Activated CD8-positive, alpha-beta memory T cell treated with anti-CD3 and anti-CD28 coated beads, Interleukin-2, amount 50 U/mL, for 48 hours (primary cell): ENCODE measurements at places on chromosomes 3 and 15.

DNA sequence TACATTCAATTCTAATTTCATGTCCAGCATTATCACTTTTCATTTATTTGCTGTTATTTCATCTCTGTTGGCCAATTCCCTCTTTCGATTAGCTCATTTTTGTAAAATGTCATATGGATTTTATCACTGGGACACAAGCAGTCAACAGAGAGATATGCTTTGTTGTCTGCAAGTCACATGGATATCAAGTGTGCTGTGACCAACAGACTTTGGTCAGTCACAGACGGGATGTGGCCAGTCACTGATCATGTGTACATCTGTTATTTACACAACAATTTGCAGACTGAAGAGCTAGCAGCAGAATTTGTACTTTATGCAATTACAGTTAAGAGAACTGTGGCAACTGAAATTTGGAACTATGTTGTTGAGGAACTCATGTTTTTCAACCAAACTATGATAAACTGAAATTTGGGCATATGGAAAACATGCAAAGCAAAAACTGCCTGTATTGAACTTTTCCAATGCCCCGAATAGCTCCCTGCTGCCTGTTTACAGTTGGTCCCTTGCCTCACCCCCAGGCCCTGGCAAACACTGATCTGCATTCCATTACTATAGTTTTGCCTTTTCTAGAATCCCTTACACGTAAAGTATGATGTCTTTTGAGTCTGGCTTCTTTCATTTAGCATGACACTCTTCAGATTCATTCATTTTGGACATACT, 104.4 kb downstream of the RPL22L1 start:
- no peak for DNase-seq

- DNase-seq, result peak; percentile 80
Measured at GRCh38 chr15:90320062-90320884, 31.8 kb upstream of the ZNF774 start.

DNA sequence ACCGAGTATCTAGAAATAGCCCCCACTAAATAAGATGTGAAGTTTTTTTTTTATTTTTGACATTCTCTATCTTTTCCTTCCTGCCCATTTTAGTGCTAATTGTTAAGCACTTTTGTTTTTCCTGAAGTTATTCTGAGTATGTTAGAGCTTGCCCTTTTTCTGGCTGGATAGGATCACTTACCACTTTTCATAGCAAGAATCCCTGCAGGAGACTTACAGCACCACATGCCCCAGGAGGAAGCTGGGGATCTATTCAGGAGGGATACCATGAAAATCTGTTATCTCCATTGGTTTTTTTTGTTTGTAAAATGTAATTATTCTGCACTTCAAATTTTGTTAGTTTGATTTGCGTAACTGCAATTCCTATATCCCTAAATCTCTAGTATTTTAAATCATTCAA, 968.4 kb downstream of the ZPLD1 start:
- DNase-seq, result no peak

DNA sequence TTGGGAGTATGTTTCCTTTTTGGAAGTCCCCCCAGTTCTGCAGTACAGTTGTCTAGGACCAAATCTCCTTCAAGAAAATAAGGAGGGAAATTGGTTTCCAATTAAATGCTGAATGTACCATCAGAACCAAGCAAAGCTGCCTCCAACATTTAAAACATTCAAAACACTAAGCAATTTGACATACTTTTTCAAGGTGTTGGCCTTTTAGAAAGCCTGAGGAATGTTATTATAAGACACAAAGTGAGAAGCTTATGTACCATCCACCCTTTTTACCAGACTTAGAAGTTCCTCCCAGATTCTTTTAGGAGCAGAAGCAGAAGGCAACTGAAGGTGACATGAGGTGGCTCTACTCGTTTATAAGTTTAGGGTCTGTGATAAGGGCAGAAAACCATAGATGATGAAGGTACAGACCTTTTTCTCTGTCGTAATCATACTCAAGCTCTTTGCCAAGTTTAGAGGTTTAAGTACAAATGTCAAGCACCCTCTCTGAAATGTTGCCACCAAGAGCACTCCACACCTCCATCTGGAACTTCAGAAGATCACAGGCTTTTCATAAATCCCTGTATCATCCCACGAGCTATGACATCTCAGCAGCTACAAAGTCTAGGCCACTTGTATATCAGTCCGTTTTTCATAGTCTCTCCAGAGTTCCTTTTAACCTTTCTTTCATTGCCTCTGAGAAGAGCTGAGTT, 282.5 kb upstream of the THBS1 start:
- no peak for DNase-seq

DNA sequence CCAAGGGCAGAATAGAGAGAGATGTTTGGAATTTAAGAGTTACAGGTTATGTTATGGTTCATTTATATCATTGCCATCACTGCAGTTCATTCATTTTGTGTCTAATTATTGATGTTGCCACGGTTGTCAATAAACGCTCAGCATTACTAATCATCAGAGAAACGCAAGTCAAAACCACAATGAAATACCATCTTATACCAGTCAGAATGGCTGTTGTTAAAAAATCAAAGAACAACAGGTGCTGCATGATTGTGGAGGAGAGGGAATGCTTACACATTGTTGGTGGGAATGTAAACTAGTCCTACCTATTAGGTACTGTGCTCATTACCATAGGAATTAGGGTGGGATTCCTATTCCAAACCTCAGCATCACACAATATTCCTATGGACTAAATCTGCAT, 350.5 kb downstream of the TIGIT start:
- DNase-seq, result no peak

- no peak for DNase-seq
Measured at GRCh38 chr3:186515125-186515524, 29.1 kb downstream of the CRYGS start.

DNA sequence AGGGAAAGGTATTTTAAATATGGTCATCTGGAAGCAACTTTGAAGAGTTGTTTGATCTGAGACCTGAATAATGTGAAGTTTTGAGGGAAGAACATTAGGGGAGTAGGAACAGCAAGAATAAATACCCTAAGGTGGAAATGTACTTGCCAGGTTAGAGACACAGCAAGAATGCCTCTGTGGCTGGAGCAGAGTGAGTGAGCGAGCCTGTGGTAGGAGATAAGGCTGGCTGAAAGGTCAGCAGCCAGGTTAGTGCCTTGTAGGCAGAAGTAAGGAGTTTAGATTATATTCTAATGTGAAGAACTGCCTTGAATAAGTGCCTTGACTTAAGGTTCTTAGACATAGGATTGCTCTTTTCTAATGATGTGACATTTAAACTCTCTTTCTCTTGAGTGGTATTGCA, 18.3 kb downstream of the LRRC49 start:
- DNase-seq, result no peak

- DNase-seq, result no peak
Measured at GRCh38 chr15:75153087-75153486, 48.6 kb upstream of the C15orf39 start.

- DNase-seq, result no peak
Measured at GRCh38 chr3:15637131-15637951, 35.8 kb downstream of the BTD start.

DNA sequence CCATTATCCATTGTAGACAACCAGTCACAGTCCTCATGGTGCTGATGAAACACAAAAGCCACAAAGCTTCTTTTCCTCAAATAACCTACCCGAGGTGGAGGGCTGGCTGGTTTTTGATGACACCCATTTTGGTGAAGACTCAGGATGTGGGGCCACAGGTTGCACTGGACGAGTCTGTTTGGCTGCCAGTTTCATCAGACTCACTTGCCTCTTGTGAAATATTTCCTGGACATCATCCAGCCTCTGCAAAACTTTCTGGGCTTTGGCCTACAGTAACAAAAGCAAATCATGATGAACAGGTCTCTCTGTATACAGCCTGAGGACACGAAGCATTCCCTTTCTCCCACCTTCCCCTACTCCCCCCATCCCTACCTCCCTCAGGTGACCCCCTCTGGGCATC, 42.2 kb downstream of the B3GNT5 start:
- no peak for DNase-seq

- no peak for DNase-seq
Measured at GRCh38 chr3:141360888-141361598, 7.3 kb upstream of the ZBTB38 start.

GRCh38 chr15:71571641-71572040, 238.7 kb upstream of the NR2E3 start:
- DNase-seq, result no peak

GRCh38 chr3:152349392-152349791, 80.7 kb downstream of the MBNL1 start:
- no peak for DNase-seq
